ENCODE measurements at places on chromosomes 2 and 18.

- DNase-seq = no peak
These were observed 45.1 kb downstream of the COL5A2 start for GRCh38 chr2:189134485-189134884.

DNA sequence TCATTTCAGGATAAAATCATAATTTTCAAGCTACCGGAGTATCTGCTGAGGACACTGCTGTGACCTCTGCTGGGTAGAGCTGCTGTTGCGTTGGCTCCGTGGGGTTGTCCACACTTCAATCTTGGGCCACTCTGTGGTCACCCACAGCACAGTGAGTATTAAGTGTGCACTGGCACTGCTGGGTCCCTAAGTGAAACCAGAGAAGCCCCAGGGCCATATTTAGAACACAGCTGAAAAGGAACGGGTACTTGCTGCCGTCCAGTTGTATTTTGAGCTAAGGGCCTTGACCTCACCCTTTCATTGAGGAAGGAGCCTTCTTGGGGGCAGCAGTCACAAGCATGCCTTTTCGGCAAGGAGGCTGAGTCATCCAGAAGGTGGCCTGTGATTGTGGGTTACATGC lies 10.1 kb downstream of the SLC9A4 start:
- no peak for DNase-seq

GRCh38 chr2:127400897-127401756 lies 13.4 kb upstream of the MAP3K2 start:
- DNase-seq = no peak

GRCh38 chr18:36900466-36900865 lies 71.5 kb downstream of the KIAA1328 start:
- no peak for DNase-seq

GRCh38 chr2:187873132-187873531 lies 318.9 kb upstream of the TFPI start:
- DNase-seq = no peak

DNA sequence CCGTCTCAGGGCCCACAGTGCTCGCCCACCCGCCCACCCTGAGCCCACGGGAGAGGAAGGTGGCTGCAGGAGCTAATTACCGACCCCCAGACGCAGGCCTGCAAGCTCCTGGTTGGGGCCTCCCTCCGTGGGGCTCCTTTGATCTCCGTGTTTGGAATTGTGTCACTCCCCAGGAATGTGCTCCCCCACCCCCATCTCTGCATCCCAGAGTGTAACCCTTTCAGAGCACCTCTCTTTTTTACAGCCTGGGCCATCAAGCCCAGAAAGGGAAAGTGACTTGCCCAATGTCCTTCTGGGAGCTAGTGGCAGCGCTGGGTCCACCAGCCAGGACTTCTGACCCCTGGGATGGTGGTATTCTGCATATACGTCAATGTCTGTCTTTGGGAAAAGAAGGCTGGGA lies 335.1 kb downstream of the CYRIA start:
- no peak for DNase-seq

DNA sequence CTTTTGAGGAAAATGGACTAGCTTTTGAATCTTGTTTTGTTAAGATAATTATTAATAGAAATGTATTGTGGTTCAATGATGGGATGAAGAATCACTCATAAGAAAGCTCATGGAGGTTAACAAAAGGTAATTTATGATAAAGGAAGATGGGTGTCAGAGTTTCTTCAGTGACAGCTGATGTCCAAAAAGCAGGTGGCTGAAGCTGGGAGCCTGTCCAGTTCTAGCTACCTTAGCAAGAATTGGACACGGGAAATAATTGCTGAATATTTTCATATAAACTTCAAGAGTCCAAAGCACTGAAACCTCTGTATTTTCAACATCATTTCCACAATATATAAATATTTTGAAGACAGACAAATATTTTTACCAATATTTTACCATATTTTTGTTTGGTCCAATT lies 1505.8 kb upstream of the SLC39A10 start:
- no peak for DNase-seq

- DNase-seq = no peak
These were observed 26.7 kb downstream of the UPP2 start for GRCh38 chr2:158128168-158128973.

GRCh38 chr2:11123856-11124759 lies 31.2 kb upstream of the SLC66A3 start:
- peak; percentile 89 for DNase-seq

GRCh38 chr2:137689549-137689948 lies 274.7 kb upstream of the HNMT start:
- no peak for DNase-seq

DNA sequence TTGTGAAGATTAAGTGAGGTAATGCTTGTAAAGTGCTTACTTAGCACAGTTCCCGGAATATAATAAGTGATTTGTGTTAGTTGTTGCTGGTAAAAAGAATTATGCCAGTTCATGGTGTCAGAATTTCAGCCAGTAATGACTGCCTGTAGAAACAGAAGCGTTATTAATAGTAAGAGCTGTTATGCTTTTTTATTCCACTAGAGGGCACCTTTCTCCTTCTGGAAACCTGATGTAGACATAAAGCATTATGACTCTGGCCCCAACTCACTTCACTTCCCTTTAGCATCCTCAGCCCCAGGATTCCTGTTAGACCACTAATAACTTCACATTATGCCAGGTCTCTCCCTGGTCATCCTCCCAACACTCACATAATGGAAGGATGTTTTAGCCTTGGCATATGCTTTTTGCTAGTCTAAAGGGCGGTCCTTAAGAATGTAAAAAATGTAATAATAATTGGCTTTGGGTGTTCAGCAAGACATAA lies 34.9 kb downstream of the C18orf54 start:
- peak; percentile 66 for DNase-seq

DNA sequence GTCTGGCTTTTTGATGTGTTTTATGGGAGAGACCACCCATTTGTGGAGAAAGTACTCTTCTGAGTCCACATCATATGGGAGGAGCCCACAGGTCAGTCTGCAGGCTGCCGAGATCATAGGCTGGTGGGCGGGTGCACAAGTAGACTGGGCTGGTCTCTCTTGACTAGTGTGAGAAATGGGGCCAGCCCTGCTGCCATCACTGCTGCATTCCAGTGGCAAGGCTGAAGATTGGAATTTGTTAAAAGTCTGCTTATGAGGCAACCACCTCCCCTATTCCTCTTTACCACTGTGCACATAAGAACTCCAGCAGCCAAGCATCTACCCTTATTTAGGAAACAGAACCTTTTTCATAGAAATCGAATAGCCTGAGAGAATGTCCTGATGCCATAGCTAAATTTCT lies 200.7 kb downstream of the DIS3L2 start:
- no peak for DNase-seq

- no peak for DNase-seq
These were observed 34.2 kb upstream of the YPEL5 start for GRCh38 chr2:30112561-30112960.

DNA sequence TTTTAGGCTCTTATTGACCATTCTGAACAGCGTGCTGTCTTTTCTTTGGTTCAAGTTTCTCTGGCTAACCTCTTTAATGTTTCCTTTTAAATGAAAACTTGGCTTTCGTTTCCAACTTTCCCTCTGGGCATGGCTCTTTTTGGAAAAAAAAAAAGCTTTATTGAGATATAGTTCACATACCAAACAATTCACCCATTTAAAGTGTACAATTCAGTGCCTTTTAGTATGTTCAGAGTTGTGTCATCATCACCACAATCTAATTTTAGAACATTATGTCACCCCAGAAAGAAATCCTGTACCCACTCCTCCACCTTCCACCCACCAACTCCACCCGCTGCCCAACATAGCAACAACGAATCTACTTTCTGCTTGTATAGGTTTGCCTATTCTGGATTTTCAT lies 322.4 kb downstream of the ADCYAP1 start:
- DNase-seq = no peak

GRCh38 chr2:75333646-75334045 lies 134.3 kb upstream of the TACR1 start:
- DNase-seq = no peak

DNA sequence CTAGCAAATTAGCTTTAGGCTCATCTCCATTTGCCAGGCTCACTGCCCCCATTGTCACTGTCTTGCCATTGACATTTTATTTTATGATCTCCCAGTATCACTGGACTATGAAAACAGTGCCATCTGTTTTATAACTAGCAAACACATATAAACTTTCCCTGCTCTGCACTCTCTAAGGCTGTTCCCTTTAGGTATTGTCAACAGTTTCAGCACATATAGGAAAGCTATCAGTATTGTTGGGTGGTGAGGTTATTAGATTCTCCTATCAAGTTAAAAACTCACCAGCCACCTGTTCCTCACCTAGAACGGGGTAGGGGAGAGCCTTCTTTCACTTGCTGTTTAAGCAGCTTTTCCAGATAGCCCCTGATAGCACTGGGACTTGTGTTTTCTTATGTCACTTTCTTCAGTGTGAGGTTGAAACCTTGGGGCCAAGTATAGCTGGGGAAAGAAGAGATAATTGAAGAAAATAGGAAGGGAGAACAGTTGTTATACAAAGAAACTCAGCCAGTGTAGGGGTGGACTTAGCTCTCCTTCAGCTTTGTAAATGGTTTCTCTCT lies 32.5 kb downstream of the CFLAR start:
- DNase-seq = no peak

DNA sequence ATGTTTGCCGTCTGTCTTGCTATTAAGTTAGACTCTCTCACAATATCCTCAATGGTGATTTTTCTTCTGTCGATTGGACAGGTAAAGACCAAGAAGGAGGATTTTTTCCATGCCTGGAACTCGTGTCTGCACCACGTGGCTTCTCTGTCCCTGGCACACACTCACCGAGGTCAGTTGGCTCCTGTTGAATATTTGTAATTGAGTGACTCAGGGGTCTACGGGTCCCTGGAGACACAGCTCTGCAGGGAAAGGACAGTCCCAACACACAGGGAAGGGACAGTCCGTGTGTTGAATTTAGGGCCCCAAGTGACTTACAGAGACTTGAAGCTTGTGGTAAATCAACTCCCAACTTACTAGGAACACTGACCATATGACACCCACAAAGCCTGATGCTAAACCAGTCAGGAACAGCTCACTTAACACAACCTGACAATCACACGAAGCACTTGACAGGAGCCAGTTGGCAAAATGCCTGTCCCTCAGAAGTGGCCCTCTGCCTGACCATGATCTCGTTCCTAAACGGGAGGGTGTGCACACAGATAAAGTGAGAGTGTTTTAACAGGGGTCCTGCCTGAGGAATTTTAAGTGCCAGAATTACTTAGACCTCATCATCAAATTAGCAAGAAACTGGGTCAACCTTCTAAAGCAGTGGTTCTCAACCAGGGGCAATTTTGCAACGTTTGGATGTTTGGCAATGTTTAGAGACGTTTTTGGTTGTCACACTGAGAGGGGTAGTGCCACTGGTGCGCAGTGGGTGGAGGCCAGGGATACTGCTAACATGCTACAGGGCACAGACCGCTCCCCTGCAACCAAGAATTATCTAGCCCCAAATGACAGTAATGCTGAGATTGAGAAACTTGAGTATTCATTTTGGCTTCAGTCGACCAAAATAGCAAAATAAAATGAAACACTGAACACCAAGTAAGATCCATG lies 88.9 kb upstream of the BCL2L11 start:
- no peak for DNase-seq

DNA sequence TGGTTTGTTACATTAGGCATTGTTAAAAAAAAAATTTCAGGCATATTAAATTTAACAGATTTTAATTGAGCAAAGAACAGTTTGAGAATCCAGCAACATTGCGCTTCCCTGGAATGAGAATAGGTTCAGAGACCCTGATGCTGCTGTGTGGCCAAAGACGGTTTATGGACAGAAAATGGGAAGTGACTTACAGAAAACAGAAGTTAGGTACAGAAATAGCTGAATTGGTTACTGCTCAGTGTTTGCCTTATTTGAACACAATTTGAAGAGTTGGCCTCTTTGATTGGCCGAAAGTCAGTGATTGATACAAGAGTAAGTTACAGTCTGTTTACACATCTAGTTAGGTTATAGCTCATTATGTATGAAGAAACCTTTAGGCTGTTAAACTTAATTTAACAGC lies 6.0 kb upstream of the NEDD4L start:
- no peak for DNase-seq

Measured in HAP-1 (cell line).